ENCODE measurements at places on chromosomes 13 and 19.

DNA sequence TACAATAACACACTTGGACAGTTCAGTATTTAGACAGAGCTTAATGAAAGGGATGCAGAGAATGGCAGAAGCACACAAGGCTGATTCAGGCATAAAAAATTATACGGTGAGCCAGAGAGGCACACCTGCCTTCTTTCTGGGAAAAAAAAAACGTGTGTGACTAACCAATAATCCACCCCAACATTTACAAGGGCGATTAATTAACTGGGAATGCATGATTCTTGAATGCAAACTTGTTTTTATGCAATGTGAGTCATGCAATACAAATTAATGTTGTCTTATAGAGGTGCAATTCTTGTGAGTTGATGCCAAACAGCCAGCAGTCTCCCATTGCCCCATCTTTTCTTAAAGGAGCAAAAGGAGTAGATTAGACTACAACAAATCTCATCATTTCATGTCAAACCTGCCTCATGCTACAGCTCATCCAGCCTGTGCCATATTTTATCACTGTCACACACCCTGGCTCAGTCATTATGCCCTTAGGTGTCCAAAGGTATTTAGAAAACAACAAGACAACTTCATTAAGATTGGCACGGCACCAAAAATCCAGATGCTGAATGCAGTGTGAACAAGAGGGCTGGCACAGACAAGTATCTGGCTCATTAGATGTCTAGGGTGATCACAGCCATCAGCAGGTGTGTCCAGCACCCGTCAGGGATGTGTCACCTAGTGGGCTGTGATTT, 721.1 kb downstream of the EFNB2 start:
- DNase-seq, result peak; percentile 19

DNA sequence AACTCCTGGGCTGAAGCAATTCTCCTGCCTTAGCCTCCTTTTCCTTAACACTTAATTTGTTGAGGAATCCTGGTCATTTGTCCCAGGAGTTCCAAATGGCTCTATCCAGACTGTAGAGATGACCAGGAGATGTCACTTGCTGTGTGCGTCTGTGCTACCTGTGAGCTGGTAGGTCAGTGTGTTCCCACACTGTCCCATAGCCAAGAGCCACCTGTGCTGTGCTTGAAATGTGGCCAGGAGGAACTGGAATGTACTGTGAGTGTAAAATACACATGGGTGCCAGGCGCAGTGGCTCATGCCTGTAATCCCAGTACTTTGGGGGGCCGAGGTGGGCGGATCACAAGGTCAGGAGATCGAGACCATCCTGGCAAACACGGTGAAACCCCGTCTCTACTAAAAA, 29.4 kb upstream of the KDM4B start:
- DNase-seq, result no peak

DNA sequence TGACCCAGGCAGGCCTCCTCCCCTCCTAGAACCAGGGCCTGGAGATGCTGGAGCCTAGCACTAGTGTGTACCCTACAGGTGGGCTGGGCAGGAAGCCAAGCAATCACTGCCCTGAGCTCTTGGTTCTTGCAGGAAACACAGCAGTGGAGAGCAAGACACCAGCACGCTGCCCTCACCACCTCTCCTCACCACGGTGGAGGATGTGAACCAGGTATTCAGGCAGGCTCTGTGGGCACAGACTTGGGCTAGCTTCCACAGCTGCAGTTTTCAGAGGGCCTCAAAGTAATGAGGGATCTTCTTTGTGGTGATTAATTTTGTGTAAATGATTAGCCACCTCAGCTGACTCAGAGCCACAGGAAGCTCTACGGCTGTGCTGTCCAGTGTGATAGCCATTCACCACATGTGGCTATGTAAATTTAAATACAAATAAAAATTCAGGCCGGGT, 13.6 kb upstream of the GPI start:
- no peak for DNase-seq

GRCh38 chr13:26457212-26457611, 100.3 kb upstream of the WASF3 start:
- DNase-seq, result no peak

- no peak for DNase-seq
Measured at GRCh38 chr13:29453617-29454011, 141.9 kb downstream of the SLC7A1 start.

GRCh38 chr19:6066661-6067646, 43.3 kb downstream of the RFX2 start:
- DNase-seq, result peak; percentile 88
